Smooth muscle cell of trachea (primary cell): ENCODE measurements at places on chromosomes 1 and 21. TPM values are rescaled to one million over a fixed set of nuclear protein-coding genes. Genes with fewer than 3 reads are reported as not detected.

The FCRL6 gene
- not detected in 2 replicates for total RNA-seq

The UMODL1 gene
- total RNA-seq = not detected in 2 replicates

The PPIAL4G gene
- total RNA-seq = not detected in 2 replicates

The C1orf167 gene
- 0.58 and 0.99 TPM in 2 replicates for total RNA-seq

The OR14K1 gene
- total RNA-seq = not detected in 2 replicates

The NBPF15 gene
- total RNA-seq = 35.9 and 50.4 TPM in 2 replicates
